ENCODE measurements at places on chromosomes 16 and 17.

DNA sequence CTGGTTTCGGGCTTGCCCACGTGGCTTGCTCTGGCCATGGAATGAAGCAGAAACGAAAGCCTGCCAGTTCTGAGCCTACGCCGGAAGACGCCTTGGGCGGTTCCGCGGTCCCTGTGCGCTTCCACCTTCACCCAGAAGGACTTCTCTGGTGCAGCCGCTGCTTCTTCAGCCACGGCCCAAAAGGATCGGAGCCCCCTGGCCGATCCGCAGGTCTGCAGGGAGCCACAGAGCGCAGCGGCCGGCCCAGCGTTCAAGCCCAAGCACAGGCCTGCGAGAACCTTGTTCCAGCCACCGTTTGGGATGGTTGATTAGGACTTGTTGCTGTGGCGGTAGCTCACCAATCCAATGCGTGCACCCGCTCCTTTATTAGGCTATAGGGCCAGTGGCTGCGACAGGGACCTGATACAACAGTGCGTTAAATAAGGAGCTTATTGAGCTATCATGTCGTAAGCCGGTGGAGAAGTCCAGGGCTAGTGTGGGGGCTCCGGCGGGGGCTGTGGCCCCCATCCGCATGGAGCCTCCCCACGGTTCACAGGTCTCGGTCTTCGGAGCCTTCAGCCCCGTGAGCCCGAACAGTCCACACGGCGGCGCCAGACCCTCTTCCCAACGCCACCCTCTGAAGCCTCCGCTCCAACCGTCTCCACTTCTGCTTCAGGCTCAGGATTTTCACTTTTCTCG, 10.2 kb upstream of the MPP2 start:
- peak; percentile 41 for DNase-seq

- no peak for DNase-seq
These were observed 62.8 kb upstream of the GPR139 start for GRCh38 chr16:20136446-20136968.

DNA sequence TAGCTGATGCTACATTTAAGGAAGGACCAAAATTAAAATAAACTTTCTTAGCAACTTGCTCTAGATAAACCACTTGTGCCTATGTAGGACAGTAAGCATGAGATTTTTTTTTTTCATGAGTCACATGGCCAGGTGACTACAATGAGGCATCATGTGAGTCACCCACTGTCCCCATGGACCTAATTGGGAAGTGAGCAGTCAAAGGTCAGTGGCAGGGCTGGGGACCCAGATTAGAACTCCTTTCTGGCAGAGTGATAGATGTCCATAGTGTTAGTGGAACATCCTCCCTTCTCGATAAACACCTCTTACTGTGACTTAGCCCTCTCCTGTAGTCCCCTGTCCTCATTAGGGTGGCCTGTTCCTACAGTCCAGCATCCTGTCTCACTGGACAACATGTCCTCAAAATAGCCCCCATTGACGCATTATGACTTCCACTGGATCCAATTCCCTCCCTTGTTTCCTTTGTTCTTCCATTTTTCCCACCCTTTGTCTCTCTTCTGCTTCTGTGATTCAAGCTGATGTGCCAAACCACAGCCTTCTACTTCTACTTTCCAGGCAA, 12.4 kb downstream of the ITGB3 start:
- no peak for DNase-seq

GRCh38 chr17:80852476-80853015, 139.1 kb upstream of the CHMP6 start:
- no peak for DNase-seq

GRCh38 chr16:4769306-4769638, 2.3 kb upstream of the ZNF500 start:
- no peak for DNase-seq

DNA sequence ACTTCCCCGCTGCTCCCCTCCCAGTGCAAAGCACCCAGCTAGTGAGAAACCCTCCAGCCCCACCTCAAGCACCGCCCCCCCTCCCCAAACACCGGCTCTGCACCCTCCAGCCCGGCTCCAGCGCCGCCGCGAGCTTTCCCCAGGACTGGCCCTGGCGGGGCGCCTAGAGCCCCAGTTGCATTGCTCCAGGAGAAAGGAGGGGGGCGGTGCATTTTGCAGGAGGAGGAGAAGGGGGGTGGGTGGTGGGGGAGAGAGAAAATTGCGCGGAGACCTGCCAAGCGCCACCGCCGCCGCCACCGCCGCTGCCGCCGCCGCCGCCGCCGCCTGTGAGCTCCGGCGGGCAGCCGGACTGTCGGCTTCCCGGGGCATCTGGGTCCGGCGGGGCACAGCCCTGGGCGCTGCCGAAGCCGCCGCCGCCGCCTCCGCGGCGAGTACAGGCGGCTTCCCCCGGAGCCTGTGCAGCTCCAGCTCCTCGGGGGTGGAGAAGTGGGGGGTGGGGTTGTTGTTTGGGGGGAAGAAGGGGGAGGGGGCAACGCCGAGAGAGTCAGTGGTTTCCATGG, 333 bp upstream of the NOG start:
- DNase-seq: peak; percentile 38

GRCh38 chr17:66950886-66951604, 13.5 kb upstream of the CACNG4 start:
- no peak for DNase-seq

- no peak for DNase-seq
These were observed 12.5 kb downstream of the SLC16A3 start for GRCh38 chr17:82241183-82241925.

- DNase-seq: no peak
These were observed 21.7 kb downstream of the PRMT7 start for GRCh38 chr16:68332411-68333121.
